CD4-positive, CD25-positive, alpha-beta regulatory T cell (primary cell): ENCODE measurements at places on chromosomes 4 and X. TPM values are rescaled to one million over a fixed set of nuclear protein-coding genes. Genes with fewer than 3 reads are reported as not detected.

PAGE2 gene
- polyA plus RNA-seq: not detected

- H3K36me3 ChIP-seq: no peaks in the 10 kb centered on the region
- no peak overlapping the region for H3K4me3 ChIP-seq
- H3K27me3 ChIP-seq: peaks cover 10% of the 10 kb centered on the region
- DNase-seq: no peak
Measured at GRCh38 chr4:163172647-163173046, 6.0 kb upstream of the NAF1 start.

DNA sequence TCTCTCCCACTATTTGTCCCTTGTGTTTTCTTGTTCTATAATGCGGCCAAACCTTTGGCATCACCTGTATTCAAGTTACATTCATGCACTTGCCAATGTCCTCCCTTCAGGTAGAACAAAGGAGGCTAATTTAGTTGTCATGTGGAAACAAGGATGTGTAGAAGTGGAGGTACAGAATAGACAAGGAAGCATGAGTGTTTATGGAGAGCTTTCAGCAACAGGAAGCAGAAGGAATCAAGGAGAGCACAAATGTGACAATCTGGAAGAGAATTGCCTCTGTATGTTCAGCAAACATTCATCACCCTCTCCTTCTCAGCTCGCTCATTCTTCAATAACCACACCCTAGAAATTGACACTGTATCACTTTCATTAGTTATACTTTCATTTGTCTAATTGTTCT is 103.4 kb downstream of the SLC7A11 start:
- no peaks in the 10 kb centered on the region for H3K4me1 ChIP-seq
- no peak overlapping the region for H3K27ac ChIP-seq
- DNase-seq: no peak

CXCL13 gene
- polyA plus RNA-seq: not detected

DNA sequence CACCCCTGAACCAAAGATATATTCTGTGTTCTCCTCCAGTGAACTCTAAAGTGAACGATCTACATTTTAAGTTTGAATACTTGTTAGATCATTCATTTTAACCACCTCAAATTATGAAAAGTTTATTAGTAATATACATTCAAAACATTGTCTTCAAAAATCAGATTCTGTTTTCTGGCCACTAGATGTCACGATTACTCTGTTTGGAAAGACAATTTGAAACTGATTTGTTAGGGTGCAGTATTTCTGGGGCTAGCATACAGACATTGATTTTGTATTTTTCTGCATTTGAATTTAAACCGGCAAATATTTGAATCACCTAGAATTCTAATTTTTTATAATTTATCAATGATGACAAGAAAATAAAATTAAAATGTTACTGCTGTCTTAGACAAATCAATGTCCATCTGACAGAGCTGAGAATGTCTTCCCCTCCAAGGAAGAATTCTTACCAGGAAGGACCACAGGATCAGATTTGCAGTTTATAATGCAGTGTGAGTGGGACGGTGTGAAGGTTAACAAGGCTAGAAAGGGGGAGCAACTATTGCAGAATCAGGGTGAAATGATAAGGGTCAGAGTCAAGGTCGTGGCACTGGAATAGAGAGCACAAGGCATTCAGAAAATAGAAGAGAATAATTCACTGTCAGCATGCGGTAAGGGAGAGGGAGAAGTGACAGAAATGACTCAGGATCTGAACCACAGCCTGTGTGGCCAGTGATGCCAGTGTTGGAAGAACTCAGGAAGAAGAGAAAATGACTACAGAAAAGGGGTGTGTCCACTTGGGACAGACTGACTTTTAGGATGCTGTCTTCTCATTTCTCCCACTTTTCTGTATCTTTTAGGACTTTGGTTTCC is 91.6 kb downstream of the ANXA10 start:
- no peak overlapping the region for H3K27ac ChIP-seq
- H3K27me3 ChIP-seq: no peaks in the 10 kb centered on the region
- no peak overlapping the region for H3K4me3 ChIP-seq
- no peak for DNase-seq

DNA sequence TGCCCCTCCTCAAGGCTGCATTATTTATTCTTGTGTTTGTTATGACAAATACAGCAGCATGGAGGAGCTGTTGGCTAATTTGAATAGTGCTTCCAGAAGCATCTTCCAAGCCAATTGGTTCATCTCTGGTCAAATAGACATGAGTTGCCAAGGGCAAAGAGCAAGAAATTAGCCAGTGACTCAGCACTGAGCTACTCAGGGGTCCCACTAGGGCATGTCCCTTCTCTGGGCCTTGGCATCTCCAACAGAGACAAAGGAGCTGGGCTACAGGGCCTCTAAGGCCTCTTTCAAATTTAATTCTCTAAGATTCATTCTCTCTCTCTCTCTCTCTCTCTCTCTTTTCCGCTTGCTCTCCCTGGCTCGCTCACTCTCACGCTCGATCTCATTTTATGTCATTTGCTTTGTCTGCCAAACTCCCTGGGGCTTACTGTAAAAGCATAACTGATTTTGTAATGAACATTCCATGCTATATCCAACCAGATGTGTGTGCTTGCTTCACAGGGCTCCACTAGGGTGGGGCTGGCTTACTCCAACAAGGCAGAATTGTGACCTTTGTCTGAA is 86.7 kb upstream of the MAGEA4 start:
- H3K4me1 ChIP-seq: no peaks in the 10 kb centered on the region
- no peaks in the 10 kb centered on the region for H3K27me3 ChIP-seq
- no peak for DNase-seq
- no peaks in the 10 kb centered on the region for H3K36me3 ChIP-seq

GRCh38 chrX:45771114-45771513 is 570.4 kb upstream of the DIPK2B start:
- no peaks in the 10 kb centered on the region for H3K27me3 ChIP-seq
- H3K4me3 ChIP-seq: peak overlapping the region; percentile 95
- peaks cover 15% of the 10 kb centered on the region for H3K4me1 ChIP-seq

TSC22D3 gene
- 1,092 TPM for polyA plus RNA-seq

- H3K4me1 ChIP-seq: peaks cover 35% of the 10 kb centered on the region
- no peak for DNase-seq
- H3K4me3 ChIP-seq: peak overlapping the region; percentile 62
- H3K27me3 ChIP-seq: no peaks in the 10 kb centered on the region
Measured at GRCh38 chrX:20437683-20438082, 171.0 kb upstream of the RPS6KA3 start.
